ENCODE measurements at places on chromosomes 1 and 21.

- peak; percentile 63 for DNase-seq
These were observed 1.9 kb upstream of the NAV1 start for GRCh38 chr1:201537028-201537427.

DNA sequence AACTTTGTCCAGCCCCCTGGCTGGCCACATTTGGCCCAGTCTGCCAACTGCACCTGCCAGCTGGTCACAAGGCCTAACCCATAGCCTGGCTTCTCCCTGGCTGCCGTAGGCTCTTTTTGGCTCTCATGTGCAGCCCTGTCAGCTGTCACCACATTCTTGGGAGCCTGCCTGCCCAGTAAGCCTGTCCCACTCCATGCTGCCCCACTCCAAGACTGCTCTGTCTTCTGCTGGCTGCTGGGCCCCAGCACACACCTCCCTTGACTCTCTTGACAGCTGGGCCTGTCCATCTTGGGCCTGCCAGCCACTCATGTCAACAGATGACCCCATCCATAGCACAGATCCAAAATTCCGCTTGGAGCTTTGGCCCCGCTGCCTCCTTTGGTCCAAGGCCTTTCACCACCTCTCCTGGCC is 74.3 kb upstream of the EDN2 start:
- no peak for DNase-seq

DNA sequence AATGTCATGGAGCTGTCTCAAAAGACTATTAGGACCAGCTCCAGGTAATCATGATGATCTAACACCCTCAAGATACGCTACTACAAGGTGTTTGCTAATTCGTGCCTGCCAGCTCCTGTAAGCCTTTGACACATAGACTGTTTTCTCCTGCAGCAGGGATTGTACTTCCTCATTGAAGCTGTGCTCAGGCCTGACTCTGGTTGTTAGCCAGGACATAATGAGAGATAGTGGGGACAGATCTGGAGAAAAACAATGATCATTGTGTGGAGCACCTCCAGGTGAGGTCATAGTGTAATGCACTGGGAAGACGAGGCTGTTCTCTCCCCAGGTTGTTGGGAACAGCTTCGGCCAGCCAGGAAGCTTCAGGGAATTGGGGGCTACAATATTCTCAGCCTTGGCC is 94.6 kb downstream of the SETD4 start:
- DNase-seq = no peak

DNA sequence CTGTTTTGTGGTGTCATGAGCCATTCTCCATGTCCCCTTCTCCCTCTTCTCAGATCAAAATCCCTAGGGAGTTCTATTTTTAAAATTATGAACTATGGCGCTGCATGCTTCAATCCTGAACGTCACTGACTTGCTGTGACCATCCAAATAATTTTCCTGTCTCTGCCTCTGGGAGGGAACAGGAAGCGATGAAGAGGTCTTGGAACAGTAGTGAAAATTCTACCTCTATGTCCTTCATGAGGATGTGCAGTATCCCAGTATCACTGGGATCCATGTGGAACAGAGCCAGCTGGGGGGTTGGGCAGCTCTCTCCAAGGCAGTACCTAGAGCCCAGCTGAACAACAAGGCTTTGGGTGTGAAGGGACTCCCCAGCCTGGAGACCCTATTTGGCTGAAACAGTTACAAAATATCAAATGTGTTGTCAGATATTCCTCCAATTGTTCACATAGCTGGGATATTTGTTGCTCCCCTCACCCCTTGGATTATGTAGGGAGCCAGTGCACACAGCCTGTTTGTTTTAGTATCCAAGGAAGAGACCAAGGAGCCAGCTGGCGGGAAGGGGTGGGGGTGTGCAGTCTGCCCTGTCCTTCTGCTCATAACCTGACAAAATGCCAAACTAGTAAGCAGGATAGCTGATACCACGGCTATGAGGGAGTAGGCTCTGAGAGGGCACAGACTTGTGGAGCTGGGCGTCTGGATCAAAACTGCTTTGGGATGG is 7.6 kb downstream of the DCLRE1B start:
- DNase-seq = peak; percentile 63

DNA sequence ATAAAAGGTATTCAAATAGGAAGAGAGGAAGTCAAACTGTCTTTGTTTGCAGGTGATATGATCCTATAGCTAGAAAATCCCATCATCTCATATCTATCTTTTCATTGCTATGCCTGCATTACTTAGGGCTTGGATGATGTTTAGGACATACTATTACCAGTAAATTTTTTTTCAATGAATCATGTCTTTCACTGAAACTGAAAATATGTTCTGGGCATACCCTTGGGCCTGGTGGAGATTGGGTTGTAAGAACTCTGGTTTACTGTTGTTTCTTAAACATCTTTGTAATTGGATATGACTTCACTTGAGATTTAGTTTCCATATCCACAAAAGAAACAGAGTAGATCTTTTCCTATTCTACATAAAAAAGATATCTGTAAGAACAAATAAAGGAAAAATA is 502.2 kb upstream of the PRMT6 start:
- peak; percentile 11 for DNase-seq

GRCh38 chr1:9721606-9722377 is 70.3 kb downstream of the PIK3CD start:
- no peak for DNase-seq

DNA sequence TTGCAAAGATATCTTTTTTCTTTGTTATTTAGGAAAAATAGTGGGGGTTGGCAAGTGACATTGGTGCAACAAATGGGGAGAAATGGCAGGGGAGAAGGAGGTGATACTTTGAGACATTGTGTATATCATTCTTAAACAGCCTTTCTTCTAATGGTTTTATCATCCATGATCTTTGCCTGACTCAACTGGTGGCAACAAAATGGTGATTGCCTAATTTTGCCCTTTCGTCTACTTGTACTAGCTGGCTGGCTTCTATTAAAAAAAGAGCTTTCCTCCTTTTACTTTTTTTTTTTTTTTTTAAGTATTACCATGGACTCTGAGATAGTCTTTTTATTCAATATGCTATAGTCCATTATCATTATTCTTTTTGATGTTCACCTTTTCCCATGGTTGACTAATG is 27.7 kb downstream of the DESI2 start:
- DNase-seq = no peak

DNA sequence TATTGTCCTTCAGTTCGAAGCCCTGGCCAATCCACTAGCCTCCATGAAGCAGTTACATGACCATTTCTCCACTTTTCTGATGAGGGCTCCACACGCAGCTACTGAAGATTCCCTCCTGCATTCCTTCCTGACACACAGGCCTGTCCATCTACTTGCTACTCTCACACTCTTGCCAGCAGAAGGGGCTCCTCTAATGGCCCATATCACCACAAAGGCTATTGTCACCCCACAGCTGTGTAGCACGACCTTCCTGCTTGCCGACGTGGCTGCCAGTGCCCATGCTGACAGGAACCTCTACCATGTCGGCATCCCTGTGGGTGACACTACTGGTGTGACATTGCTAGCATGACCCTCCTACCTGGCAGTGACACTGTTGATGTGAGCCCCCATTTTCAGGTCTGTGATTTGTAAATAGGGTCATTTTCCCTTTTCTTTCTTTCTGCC is 1528.6 kb upstream of the TPTE start:
- DNase-seq = no peak

- peak; percentile 7 for DNase-seq
These were observed 9.9 kb upstream of the ABCD3 start for GRCh38 chr1:94408104-94408830.

- peak; percentile 75 for DNase-seq
These were observed 65.3 kb downstream of the ZNF697 start for GRCh38 chr1:119582801-119583200.

GRCh38 chr1:246580497-246581370 is 14.5 kb downstream of the CNST start:
- DNase-seq = no peak

DNA sequence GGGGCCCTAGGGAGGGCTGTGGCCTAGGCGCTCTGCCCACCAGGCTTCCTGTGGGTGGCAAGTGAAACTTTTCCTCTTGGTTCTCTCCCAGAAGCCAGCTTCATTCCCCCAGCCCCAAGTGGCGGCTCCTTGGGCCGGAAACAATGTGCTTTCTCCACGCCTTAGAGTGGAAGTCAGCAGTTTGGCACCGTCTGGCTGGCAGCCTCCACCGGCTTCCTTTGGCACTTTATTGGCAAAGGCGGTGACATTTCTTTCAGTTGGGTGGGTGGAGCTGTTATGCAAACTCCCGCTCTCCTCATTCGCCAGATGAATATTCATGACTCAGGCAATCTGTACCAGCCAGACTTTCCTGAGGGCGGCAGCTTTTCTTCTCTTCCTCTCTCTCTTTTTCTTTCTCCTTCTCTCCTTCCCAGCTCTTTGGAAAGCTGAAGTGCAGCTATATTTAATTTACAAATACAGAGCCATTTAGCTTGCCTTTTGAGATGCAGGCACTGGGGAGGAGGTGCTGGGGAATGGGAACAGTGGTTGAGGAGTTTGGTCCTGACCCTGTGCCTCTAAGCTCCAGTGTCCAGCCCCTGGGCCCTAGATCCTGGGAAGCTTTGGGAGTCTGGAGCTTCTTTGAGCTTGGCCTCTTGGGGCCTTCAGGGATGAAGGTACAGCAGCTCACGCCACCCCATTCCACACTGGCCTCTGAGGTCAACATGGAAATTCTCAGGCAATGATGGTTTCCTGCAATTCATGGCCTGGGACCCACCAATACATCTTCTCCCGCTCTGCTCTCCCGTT is 67.8 kb upstream of the POU3F1 start:
- no peak for DNase-seq

GRCh38 chr1:170864876-170865538 is 70.3 kb upstream of the MROH9 start:
- DNase-seq = no peak

- no peak for DNase-seq
These were observed 275.5 kb upstream of the FMN2 start for GRCh38 chr1:239816081-239816782.

GRCh38 chr1:207470927-207471326 is 16.8 kb downstream of the CR2 start:
- DNase-seq = no peak

DNA sequence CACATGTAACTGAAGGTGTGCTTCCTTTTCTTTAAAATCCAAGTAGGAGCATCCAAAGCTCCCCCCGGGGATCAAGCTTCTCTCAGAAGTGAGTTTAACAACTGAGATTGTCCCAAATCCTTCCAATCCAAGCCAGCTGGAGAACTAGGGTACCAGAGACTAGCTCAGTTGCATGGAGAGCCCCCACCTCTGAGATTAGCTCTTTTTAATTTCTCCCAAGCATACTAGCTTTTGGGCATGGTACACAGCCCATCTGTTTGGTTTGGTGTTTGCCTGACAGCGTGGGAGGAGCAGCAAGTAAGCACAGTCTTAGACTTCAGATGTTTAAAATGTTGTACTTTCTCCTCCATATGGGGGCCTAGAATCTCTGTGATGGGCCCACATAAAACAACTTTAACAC is 142.8 kb downstream of the ASTN1 start:
- DNase-seq = no peak

DNA sequence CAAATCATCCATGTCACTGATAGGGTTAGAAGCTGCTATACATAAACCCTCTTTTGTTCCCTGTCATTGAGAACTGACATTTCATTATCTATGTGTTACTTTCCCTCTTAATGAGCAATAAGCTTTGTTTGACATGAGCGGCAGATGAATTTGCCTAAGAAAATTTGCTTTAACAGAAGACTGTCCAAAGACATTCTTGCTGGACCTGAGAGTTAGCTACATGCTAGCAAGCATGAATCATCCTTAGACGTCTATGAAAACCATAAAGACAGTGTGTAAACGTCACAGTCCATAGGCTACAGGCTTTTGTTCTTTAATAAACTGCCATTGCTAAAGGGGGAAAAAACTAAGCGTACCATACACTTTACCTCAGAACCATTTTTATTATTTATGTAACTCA is 73.1 kb downstream of the TNFSF4 start:
- DNase-seq = no peak

DNA sequence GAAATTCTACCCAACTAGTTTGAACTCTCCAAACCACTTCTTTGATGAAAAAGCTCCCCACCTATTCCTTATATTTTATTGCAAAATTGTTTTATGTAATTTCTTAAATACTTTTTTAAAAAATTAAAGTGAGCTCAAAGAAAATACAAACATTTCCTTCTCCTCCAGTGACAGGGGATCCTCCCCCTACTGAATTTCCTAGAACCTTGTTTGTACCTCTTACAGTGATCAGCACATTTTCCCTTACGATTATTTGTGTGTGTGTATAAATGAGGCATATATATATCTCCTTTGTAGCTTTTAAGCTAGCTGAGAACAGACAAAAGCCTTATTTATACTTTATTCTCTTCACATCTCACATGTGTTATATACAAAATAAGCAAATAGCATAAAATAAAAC is 44.4 kb downstream of the VAV3 start:
- DNase-seq = no peak

DNA sequence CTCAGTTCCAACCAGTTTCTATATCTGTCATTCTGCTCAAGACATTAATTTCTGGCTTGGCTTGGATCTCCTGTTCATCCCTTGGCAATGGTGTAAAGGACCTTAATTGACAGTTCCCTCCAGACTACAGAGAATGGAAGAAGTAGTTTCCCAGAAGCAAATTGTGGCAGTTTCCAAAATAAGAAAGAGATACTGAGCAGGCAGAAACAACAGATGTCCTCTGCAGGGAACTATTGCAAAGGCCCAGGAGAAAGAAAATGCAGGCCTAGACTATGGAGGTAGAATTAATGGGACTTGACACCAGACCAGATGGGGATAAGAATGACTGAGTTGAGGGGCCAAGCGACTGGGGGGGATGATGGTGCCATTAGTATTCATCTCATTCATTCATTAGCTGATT is 6.1 kb upstream of the AK2 start:
- DNase-seq = no peak

- no peak for DNase-seq
These were observed 9.4 kb downstream of the LAPTM5 start for GRCh38 chr1:30748098-30748698.

DNA sequence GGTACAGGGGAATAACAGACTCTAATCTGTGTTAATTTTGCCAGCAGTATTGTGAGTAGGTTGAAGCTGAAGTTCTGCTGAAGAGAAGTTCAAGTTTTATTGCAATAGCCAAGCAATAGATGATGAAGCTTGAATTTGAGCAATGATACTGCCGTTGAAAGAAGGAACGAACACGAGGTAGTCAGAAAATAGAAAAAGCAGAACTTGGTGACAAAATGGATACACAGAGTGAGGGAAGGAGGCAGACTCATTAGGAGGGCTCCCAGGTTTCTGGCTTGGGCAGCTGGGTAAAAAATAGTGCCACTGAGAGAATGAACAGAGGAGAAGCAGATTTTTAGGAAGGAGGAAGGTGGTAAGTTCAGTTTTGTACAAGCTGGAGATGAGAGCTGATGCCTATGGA is 22.3 kb upstream of the AGO1 start:
- DNase-seq = no peak

DNA sequence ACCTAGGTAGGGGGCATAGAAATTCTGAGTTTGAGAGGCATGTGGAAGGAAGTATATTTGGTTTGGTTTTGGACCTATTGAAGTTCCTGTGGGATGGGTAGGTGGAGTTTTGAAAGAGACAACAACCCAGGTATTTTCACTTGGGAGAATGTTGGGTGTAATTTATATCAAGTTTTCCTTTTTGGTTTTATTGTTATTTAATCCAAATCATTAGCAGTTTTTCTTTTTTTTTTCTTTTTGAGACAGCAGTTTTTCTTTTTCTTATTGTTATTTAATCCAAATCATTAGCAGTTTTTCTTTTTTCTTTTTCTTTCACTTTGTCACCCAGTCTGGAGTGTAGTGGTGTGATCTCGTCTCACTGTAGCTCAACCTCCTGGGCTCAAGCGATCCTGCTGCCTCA is 30.1 kb downstream of the RNF11 start:
- DNase-seq = no peak

Measured in foreskin fibroblast (primary cell).